ENCODE measurements at places on chromosomes 12 and 14.

DNA sequence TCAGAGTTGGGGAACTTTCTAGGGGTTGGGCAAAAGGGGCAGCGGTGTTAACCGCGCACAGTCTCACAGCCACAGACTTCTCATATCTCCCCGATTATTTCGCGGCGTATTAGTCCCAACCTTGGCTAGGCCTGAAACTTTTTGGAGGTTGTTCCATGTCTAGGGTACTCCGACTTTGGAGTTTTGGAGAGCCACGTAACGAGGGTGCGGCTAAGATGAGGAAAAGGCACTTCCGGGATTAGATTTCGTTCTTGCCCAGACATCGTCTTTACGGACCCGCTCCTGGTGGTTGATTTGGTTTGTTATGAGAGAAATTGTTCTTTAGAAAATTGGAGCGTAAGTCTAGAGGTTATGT lies 513 bp downstream of the CCNK start:
- DNase-seq: no peak

- no peak for DNase-seq
Measured at GRCh38 chr14:100022772-100023451, 42.3 kb upstream of the EVL start.

- DNase-seq: no peak
Measured at GRCh38 chr12:15131431-15131830, 89.8 kb downstream of the RERG start.

GRCh38 chr12:131530422-131530821 lies 180.5 kb upstream of the SFSWAP start:
- peak; percentile 38 for DNase-seq

DNA sequence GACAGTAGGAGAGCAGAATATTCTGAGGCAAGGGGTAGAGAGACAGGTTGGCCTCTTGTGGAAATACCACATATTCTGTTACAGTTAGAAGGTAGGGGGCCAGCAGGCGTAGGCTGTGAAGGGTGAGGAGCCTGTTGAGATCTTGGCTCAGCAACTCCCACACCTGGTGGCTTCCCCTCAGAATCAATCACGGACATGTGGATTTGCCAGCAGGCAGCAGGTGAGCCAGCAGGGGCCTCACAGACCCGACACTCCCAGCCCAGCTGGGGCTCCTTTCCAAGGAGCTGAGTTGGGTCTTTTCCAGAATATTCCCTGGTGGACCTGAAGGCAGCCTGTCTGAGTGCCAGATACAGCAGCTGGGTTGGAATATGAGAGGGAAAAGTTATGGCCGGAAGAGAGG lies 150.0 kb upstream of the CRY1 start:
- DNase-seq: no peak

DNA sequence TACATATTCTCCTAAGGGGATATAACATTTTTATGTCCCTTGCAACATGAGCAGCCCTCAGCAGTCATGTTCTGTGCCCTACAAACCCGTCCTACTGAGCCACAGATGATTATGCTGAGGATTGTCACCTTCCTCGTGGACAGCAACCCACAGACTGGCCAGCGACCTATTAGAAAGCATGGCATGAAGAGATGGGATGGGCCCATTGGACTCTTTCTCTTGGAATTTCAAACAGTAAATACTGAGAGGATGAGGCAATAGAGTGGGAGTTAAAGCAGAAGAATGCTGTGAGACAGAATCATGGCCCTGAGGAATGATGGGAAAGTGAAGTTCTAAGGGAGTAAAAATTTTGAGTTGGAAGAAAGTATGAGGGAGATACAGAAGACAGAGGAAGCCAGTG lies 149.9 kb upstream of the BTG1 start:
- DNase-seq: no peak

DNA sequence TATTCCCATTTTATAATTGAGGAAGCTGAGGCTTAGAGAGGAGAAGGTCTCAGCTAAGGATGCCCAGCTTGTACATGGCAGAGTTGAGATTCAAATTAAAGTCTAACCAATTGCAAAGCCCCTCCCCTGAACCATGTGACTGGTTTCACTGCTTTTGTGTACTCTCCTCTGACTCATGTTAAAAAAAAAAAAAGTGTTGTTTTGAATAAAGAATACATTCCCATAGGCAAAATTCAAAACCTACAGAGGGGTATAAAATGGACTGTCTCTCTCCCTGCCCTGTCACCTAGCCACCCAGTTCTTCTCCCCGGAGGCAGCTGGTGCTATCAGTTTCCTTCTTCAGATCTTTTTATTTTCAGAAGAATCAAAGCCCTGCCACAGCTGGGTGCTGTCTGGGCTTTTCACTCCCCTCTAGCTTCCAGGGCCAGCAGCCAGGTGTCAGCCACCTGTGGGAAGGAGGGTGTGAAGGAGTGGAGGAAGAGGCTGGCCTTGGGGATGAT lies 5.4 kb downstream of the PSMD9 start:
- no peak for DNase-seq

DNA sequence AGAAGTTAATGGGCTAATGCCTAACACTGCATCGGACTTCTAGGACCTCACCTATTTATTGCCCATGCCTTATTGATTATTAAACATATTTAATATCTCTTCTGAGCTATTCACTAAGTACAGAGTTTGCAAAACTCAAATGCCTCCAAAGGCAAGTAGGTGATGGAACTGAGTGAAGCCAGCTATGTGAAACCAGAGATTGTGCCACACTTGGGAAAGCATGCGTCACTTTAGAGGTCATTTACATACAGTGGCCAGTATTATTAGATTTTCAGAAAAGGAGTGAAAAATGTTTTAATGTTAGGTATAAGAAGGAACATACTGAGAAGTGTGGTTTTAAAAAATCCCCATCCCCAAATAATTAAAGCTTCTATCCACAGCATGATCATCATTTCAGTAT lies 27.7 kb downstream of the PDE6H start:
- DNase-seq: no peak

DNA sequence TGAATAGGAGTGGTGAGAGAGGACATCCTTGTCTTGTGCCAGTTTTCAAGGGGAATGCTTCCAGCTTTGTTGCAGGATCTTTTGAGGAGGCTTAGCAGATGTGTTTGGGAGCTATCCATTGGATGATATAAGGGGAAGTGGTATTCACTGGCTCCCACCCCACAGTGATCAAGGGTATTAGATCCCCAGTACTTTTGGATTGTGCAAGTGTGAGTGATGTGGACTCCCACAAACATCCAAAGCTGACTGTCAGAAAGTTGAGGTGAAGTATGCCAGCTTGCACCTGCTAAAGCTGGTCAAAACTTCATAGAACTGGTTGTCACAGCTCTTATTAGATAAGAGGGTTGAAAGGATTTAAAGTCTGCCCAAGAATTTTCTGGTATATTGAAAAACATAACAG lies 110.1 kb upstream of the BTG1 start:
- DNase-seq: no peak

DNA sequence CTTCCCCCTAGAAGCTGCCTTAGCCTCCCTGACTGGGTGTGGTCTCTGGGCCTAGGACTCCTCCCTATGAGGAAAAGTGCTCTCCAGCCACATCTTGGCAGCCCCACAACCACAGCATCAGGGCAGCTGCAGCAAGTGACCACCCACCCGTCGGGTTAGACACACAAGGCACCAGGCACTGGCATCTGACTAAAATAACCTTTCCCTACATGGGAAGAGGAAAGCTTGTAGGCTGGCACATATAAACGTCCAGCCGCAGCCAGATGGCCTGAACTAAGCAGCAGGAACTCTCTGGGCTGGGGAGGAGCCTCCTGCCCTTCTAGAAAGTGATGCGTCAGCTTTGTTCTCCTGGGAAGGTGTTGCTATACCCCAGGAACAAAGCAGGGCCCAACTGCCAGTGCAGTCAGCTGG lies 328.7 kb downstream of the DPF3 start:
- no peak for DNase-seq

- no peak for DNase-seq
Measured at GRCh38 chr14:28467611-28468010, 299.0 kb upstream of the FOXG1 start.

- DNase-seq: no peak
Measured at GRCh38 chr12:124529565-124530276, 37.7 kb downstream of the NCOR2 start.

DNA sequence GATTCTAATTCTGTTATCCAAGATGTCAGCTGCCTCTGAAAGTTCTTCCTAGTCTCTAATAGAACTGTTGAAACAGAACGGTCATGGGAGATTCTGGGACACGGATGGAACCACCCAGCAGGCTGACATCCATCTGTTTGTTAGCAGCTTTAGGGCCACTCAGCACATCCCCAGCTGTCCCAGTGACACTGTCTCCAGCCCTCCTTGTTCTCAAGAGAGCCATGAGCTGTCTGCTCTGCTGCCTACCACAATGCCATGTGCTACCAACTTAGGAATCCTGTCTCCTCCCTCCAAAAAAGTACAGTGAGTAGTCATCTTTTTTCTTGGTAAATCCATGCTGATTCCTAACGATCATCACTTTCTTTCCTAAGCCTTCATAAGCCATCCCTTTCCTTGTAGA lies 130.5 kb downstream of the ZFP36L1 start:
- no peak for DNase-seq

GRCh38 chr14:74089251-74090020 lies 4.7 kb downstream of the LIN52 start:
- DNase-seq: no peak

GRCh38 chr12:99257672-99258071 lies 389.9 kb upstream of the GARIN6 start:
- DNase-seq: no peak

GRCh38 chr12:71415336-71416231 lies 24.0 kb upstream of the LGR5 start:
- peak; percentile 46 for DNase-seq

- no peak for DNase-seq
Measured at GRCh38 chr12:122452701-122453285, 30.3 kb upstream of the CLIP1 start.

- DNase-seq: no peak
Measured at GRCh38 chr14:98564006-98564405, 708.0 kb downstream of the BCL11B start.

- no peak for DNase-seq
Measured at GRCh38 chr12:42564556-42564955, 25.0 kb downstream of the PRICKLE1 start.

DNA sequence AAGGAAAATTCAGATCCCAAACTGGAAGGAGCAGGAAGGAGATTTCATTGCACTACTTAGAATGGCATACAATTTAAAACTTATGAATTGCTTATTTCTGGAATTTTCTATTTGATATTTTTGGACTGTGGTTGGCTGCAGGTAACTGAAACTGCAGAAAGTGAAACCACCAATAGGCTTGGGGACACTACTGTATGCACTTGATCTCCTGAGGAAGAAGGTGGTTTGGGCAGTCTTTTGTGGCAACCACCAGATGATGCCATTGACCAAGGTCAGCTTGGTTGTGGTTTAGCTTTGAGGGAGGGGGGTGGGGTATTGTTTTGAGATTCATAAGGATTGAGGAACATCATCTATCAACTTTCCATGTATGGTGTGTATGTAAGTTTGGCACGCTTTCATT lies 209.5 kb upstream of the STXBP6 start:
- no peak for DNase-seq

- no peak for DNase-seq
Measured at GRCh38 chr12:95733141-95733825, 57.3 kb downstream of the NTN4 start.

GRCh38 chr12:110688446-110689280 lies at the start of gene HVCN1:
HVCN1 (minus strand) TSS chr12:110689115; CDS start chr12:110683245, 5,870 bp downstream.
- DNase-seq: no peak

DNA sequence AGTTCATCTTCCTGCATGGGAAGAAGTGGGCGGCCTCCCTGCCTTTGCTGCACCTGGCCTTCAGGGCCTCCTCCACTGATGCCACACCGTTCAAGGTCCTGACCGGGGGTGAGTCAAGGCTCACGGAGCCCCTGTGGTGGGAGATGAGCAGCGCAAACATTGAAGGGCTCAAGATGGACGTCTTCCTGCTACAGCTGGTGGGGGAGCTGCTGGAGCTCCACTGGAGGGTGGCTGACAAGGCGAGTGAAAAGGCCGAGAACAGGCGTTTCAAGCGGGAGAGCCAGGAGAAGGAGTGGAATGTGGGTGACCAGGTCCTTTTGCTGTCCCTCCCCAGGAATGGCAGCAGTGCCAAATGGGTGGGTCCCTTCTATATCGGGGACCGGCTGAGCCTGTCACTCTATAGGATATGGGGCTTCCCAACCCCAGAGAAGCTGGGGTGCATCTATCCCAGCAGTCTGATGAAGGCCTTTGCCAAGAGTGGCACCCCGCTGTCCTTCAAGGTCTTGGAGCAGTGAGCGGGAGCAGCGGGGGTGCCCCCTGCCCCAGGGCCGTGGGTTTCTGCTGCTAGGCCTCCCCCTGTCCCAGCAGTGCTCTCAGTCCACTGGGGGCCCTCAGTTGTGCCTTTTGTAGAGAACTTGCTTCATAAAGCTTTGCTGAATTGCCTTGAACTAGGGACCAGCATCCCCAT lies 12.4 kb downstream of the CBLN3 start:
- no peak for DNase-seq

DNA sequence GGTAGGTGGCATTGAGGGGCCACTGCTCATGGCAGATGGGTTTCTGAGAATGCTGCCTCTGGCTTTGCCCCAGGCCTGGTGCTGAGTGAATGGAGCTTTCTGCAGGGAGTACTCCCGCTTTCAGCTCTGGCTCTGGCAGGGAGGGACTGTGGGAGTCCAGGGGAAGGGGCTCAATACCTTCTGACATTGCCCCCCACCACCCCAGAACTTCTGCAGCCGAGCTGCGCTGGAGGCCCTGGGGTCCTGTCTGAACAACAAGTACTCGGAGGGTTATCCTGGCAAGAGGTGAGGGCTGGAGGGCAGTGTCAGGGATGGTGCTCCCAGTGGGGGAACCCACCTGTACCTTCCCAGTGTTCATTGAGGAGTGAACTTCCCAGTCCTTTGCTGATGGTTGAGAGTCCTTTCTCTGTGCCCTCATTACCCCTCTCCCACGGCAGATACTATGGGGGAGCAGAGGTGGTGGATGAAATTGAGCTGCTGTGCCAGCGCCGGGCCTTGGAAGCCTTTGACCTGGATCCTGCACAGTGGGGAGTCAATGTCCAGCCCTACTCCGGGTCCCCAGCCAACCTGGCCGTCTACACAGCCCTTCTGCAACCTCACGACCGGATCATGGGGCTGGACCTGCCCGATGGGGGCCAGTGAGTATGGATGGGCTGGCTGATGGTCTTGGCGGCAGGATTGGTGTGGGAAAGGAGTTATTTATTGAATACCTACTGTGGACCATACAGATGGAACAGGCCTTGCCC lies 1.9 kb downstream of the SHMT2 start:
- DNase-seq: no peak

- DNase-seq: no peak
Measured at GRCh38 chr14:96792591-96792990, 4.6 kb upstream of the VRK1 start.

GRCh38 chr14:75724414-75725204 lies 63.6 kb downstream of the TTLL5 start:
- DNase-seq: peak; percentile 58

Measured in T-helper 2 cell (primary cell).